ENCODE measurements at places on chromosomes 4 and X.

DNA sequence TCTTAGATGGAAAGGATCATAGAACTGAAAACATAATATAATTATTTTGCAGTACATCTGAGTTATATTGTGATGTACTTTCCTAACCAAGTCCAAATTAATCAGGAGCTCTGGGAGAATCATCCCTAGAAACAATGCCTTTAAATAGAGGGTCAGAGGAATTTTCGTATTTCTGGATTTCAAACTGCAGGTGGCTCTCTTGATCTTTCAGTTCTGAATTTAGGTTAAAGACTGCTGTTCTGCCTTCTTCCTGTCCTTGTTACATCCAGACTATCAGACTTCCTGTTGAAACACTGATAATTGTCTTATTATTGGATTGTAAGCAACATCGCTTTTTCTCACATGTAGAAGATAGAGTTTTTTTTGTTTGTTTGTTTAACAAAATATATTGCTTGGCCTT lies 142.7 kb downstream of the RPA4 start:
- no peak for DNase-seq

- DNase-seq: no peak
Observed at GRCh38 chr4:142281999-142282398, 564.1 kb downstream of the INPP4B start.

DNA sequence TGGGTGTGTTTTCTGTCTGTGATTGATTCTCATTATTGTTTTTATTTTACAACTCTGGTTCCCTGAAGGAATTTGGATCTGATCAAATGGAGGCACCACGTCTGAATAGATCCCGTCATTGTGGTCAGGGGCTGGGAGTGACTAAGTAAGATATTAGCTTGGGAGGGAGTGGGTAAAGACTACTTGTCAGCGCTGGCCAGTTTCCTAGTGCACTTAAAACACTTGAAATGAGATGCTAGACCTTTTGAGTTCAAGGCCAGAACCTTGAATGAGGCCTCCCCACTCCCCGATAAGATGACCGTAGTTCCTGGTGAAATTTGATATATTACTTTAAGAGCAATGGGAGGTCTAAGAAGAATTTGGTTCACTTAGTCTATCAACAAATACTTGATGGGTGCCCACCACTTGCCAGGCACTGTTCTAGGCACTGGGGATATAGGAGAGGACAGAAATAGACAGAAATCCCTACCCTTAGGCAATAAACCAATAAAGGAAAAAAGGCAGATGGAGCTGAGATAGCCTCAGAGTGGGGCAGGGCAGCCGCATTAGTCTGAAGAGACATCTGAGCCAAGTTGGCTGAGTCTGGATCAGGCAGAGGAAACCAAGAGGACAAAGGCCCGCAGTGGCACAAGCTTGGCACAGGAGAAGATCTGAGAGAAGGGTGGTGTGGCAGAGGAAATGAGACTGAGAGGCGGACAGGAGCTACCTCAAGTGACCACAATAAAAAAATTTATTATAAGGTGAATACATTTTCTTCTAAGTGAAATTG lies 11.8 kb downstream of the FAM184B start:
- no peak for DNase-seq

DNA sequence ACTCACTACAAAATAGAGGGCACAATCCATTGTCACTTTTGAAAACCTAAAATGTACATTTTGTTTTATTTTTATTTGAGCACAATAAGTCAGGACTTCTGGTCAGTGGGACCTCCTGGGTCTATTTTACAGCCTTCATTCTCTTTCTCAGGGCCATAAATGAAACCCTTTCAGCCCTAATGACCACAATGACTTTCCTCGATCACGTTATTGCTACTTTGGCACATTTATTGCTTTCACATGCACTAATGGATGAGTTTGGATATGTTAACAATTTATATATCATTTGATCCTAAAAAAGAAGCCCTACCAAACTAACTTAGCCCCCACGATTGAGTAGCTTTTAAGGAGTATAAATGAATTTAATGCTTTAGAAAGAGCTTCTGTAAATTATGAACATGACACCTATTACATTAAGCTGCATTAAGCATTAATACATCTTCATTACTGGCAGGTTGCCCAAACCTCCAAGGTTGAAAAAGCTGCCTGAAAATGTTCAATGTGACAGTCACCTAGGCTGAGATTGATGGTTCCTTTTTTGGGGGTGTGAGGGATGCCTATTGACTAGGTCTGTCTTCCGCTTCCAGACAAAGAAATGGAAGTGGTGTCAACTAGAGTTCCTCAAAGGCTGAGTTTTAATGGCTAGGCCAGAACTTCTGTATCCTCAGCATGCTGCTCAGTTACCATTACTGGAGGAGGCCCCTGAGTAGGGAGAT lies 296.4 kb downstream of the GPAT3 start:
- no peak for DNase-seq

- no peak for DNase-seq
Observed at GRCh38 chrX:128464116-128464515, 411.9 kb upstream of the ACTRT1 start.

GRCh38 chrX:51459125-51459524 lies 37.3 kb downstream of the NUDT11 start:
- peak; percentile 3 for DNase-seq

DNA sequence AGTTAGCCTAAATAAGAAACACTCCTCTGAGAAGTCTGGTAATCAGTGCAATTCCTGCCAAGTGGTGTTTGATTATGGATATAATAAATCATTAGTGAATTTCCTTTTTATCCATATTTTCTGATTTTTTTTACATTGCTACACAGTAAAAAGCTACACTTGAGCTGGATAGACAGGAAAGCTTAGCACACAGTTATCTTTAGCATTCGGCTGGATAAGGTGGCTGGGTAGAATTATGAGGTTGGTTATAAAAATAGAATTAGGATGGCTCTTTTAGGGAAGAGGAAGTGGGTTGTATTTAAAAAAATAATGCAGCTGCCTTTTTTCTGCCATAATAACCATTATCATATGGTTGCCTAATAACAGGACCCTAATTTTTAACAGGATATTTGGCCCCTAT lies 460.6 kb downstream of the NAF1 start:
- DNase-seq: no peak

- no peak for DNase-seq
Observed at GRCh38 chr4:151227172-151227571, 49.8 kb upstream of the PRSS48 start.

DNA sequence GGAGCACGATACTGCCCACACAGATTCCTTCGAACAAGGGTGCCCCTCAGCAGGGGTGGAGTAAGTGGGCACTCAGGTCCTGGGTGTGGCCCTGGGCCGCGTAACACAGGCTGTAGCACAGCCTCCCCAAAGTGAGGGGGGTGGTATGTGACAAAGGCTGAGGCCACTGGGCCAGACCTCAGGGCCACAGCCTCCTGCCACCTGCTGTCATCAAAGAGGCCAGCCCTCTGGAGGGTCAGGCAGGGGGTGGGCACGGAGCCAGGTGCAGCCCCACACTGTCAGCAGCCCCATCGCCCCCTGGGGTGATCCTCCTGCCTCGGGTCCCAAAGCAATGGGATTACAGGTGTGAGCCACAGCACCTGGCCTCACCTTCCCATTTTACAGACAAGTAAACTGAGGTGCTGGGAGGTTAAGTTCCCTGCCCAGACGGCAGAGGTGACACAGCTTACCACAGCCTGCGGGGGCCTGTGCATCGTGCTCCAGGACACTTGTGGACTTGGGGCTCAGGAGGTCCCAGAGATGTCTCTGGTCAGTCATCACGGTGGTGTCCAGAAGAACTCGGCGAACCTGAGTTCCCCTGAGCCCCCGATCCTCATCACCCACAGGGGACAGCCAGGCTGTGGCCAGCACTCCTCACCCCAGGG lies 27.5 kb upstream of the MXD4 start:
- no peak for DNase-seq

GRCh38 chr4:123351713-123352112 lies 44.9 kb upstream of the SPRY1 start:
- no peak for DNase-seq

GRCh38 chr4:124209211-124209610 lies 503.3 kb downstream of the ANKRD50 start:
- no peak for DNase-seq

- DNase-seq: peak; percentile 37
Observed at GRCh38 chrX:132023896-132024386, 839 bp downstream of the STK26 start.

GRCh38 chr4:6439120-6439762 lies 33.2 kb downstream of the PPP2R2C start:
- DNase-seq: no peak

- DNase-seq: no peak
Observed at GRCh38 chrX:134925551-134925950, 65.2 kb upstream of the SMIM10 start.

GRCh38 chr4:14410516-14410915 lies 591.8 kb upstream of the CPEB2 start:
- DNase-seq: no peak

DNA sequence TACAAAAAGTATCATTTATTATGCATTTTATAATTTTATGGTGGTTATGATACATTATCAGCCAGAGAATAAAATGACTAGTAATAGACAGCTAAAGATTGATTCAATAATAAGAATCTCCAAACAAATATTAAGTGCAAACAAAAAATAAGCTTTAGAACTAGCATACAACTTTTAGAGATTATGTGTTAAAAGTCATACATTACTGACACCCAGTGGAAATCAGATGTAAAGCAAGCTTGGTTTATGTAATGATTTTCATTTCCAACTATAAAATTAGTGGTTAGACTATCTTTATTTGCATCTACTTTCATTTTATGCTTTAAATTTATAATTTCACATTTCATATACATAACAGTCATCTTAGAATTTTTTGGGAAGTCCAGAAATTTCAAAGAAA lies 57.7 kb downstream of the IL13RA2 start:
- no peak for DNase-seq

GRCh38 chr4:184237612-184238011 lies 19.9 kb upstream of the ENPP6 start:
- peak; percentile 79 for DNase-seq

DNA sequence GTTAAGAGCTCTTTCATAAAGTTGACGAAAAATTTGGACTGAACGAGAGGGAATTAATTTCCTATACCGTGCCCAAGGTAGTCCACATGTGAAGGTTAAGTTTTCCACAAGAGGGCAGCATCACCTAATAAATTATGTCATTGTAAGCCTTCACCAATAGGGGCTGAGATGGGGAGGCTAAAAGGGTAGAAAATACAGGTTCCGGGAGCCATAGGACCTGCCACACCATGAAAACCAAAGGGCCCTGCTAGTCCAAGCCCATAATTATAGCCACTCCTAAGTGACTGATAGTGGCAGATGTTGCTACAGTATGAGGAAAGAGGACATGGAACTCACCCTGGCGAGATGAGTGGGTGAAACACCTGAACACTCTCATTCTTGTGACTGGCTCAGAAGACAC lies 122.2 kb downstream of the SHROOM4 start:
- DNase-seq: peak; percentile 32

DNA sequence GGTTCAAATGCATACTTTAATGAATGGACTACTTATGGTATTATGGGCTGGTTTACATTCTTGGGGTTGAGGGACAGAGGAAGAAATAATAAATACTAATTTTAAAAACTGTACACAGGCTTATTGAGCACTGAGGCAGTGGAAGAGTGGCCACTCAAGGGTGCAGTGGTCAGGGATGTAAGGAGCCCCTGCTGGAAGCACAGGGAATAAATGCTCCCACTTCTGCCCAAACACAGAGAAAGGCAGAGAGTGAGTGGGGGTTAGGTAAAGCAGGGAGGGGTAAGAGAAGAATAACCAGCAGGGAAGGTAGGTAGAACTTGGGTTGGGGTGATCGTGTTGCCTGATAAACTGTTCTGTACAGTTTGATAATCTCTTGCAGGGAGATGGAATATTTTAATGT lies 60.0 kb downstream of the GAB1 start:
- DNase-seq: no peak

- DNase-seq: no peak
Observed at GRCh38 chr4:150896497-150896896, 118.6 kb downstream of the LRBA start.

DNA sequence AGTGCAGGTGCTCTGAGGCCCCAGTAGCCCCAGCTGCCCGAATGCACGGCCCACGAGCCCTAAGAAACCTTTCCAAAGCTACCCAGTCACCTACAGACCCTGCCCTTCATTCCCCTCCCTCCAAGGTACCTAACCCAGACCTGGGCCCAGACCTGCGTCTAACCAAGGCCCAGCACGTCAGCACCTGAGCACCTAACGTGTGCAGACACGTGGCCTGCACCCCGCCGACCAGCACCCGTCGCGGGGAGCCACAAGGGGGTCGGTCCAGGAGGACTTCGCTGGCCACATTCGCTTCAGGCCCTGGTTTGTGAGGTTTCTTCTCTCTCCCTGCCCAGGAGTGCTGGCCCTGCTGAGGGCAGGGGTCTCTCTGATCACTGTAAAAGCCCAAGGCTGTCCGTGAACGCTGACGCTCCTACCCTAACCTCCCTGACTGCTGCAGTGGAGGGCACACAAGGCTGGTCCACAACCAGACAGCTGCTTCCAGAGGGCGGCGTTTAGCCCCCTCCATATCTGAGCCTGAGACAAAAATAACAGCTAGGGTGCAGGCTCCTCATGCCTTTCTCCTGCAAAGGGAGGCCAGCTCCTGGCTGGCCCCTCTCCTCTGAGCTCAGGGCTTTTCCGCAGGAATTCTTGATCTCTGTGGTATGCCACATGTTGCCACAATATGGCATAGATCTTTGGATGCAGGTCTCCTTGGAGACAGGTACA lies 31.8 kb downstream of the WDR1 start:
- DNase-seq: no peak

DNA sequence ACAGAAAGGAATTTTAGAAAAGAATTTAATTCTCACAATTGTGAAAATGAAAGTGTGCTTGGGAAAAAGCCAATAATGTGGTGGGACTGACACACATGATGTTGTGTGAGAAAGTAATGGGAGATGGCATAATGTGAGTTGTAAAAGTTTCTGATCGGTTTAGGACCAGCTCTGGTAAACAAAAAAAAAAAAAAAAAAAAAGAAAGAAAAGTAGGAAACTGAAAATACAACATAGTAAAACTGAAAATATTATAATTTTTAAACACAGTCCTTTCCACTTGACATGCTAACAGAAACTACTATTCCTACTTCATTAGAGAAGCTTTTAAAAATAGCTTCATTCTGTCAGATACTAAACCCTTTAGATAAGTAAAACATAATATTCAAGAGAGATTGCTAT lies 28.2 kb downstream of the RAP1GDS1 start:
- DNase-seq: no peak

DNA sequence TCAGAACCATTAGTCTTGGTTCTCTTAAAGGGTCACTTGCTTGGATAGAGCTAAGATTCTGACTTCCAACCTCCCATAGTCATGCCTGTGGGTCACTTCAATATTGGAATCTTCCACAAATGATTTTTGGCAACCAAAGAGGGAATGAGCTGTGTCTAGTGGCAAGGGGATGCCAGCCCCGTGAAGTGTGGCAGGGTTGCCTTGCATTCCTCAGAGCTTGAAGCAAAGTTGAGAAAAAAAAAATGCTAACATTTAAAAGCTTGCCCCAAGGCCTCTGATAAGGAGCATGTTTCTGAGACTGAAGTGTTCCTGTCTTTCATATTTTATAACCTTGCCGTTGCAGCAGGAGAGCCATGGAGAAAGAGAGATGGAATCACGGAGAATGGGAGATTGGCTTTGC lies 120.2 kb downstream of the PAPSS1 start:
- no peak for DNase-seq

- no peak for DNase-seq
Observed at GRCh38 chr4:159290321-159291030, 187.6 kb downstream of the RAPGEF2 start.

GRCh38 chr4:168695288-168695687 lies 198.4 kb downstream of the PALLD start:
- no peak for DNase-seq

- no peak for DNase-seq
Observed at GRCh38 chrX:87063642-87064041, 454.0 kb upstream of the KLHL4 start.

Measured in CD4-positive, alpha-beta memory T cell (primary cell).